Right renal pelvis (tissue), 4 donors: ENCODE measurements at places on chromosomes 16 and 17. TPM values are rescaled to one million over a fixed set of nuclear protein-coding genes. Genes with fewer than 3 reads are reported as not detected.

DNA sequence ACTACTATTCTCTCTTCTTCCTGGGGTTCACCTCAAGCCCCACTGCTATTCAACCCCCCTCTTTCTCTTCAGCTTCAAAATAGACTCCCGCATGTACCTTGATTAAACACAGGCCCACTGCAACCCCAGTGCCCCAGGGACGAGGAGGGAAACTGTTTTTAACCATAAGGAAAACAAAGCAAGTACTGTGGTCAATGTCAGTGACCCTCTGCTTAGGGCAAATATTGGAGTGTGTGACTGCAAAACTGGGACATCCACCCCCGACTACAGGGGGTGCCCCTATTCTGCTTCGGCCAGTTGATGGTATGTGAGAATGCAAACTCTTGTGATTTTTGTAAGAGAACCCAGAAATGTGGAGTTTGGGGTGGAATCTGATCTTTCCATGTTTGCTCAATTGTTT lies 9.5 kb upstream of the PNPO start:
- no peak for DNase-seq

GRCh38 chr16:85593494-85594221 lies 19.5 kb upstream of the GSE1 start:
- no peak for DNase-seq

The USP43 gene
- polyA plus RNA-seq: 7.4 TPM

The TP53TG3C gene
- polyA plus RNA-seq: not detected

DNA sequence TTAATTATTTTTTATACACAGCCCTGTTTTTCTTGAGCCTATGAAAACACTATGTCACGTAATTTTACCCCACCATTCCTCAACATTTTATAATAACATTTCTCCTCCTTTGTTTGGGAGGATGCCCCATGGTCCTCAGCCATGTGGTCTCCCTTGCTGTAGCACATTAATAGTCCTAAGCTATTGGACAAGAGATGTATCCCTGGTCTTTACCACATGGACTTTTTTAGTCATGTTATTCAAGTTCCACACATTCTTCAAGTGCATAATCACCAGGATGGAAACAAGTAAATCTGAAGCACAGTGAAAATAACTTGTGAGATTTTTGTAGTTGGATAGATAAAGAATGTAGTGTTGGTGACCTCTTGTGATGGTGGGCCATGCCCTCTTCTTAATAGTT lies 2.0 kb upstream of the KRTAP2-3 start:
- DNase-seq: no peak

The ZNF646 gene
- polyA plus RNA-seq: 14.5 TPM

- no peak for DNase-seq
Observed at GRCh38 chr17:78654325-78654724, 77.1 kb upstream of the DNAH17 start.

The SLC38A8 gene
- 0.27 TPM for polyA plus RNA-seq

DNA sequence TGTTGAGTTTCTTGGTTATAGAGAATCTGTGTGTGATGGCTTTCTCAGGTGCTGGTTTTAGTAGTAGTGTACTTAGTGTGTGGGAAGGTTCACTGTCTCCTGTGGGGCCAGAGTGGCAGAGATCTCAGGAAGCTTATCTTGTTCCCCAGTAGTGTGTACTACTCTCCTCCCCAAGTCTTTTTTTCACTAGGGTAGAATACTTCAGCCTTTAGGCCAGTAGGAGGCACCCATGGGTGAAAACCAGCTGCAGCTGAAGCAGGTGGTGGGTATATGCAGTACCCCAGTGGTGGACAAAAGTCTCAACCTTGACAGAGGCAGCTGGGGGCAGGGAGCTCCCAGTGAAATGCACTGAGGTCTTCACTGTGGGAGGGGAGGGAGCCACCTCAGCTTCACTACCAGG lies 109.9 kb downstream of the PHKB start:
- no peak for DNase-seq

- no peak for DNase-seq
Observed at GRCh38 chr17:50222922-50223321, 21.5 kb upstream of the COL1A1 start.

GRCh38 chr16:1014771-1015495 lies 33.4 kb downstream of the SOX8 start:
- DNase-seq: no peak

The HS3ST6 gene
- polyA plus RNA-seq: 0.14 TPM

DNA sequence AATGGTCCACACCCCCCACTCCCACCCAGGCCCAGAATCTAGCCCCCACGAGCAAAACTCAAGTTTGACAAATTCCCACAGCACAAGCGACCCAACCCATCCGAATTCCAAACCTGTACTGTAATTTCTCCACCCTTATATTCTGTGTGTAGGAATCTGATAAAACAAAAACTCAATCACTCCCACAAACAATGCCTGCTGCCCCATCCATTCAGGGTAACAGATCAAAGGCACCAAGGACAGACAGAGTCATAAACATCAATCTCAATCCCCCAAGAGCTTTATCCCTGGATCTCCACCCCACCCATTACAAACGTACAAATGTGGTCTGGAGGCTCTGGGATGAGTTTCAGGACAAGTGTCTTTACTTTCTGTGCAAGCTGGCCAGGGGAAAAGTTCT lies 157.8 kb downstream of the AXIN2 start:
- DNase-seq: no peak

The ITGA2B gene
- 5.5 TPM for polyA plus RNA-seq

The KRTAP9-2 gene
- not detected for polyA plus RNA-seq

DNA sequence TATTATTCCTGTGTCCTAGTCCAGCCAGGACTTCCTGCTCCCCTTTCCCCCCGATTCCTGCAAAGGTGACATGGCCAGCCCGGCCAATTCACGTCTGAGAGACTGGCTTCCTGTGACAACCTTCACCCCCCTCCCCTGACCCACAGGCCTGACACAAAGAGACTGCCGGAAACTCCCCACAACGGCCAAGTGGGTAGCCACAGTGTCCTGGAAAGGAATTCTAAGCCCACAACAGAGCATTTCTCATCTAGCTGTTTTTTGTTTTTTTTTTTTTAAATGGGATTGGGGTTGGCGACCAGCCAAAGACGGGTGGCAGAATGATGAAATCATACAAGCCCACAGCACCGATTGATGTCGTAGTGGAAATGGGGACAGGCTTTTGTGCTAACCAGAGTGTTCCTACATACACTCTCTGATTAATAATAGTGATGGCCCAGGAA lies 2.8 kb upstream of the XAF1 start:
- no peak for DNase-seq
